ENCODE measurements at places on chromosomes 5 and 9.

- no peak for DNase-seq
Measured at GRCh38 chr5:178202541-178202940, 1.8 kb upstream of the HNRNPAB start.

GRCh38 chr5:11334404-11334803 is 569.8 kb downstream of the CTNND2 start:
- DNase-seq, result no peak

DNA sequence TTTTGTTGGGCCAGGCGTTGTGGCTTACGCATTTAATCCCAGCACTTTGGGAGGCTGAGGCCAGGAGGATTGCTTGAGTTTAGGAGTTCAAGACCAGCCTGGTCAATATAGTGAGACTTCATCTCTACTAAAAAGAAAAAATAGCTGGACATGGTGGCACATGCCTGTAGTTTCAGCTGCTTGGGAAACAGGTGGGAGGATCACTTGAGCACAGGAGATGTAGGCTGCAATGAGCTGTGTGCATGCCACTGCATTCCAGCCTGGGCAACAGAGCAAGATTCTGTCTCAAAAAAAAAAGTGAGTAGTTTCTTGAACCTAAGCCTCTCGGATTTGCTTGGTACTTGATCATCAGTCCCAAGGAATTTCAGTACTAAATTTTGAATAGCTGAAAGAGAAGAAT is 26.9 kb downstream of the G3BP1 start:
- DNase-seq, result no peak

- DNase-seq, result no peak
Measured at GRCh38 chr5:78756858-78757257, 108.3 kb upstream of the LHFPL2 start.

DNA sequence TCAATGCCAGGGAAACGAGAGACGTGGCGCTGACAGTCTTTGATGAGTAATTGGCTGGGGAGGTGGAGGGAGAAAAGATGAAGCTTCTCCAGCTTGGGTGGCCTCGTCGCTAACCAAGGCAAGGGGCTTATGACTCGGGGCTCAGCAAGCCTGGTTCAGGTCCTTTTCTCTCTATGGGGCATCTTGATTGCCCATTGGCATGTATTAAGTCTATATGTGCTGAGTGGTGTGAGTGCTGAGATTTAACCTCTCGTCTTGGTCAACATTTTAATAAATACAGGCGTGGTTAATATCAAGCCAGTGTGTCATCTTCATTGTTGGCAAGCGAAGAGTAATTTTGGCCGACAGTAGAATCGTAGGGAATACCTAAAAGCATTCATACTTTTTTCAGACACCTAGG is 85.9 kb downstream of the RAI14 start:
- DNase-seq, result no peak

GRCh38 chr5:175696139-175696854 is 38.4 kb downstream of the HRH2 start:
- DNase-seq, result no peak

DNA sequence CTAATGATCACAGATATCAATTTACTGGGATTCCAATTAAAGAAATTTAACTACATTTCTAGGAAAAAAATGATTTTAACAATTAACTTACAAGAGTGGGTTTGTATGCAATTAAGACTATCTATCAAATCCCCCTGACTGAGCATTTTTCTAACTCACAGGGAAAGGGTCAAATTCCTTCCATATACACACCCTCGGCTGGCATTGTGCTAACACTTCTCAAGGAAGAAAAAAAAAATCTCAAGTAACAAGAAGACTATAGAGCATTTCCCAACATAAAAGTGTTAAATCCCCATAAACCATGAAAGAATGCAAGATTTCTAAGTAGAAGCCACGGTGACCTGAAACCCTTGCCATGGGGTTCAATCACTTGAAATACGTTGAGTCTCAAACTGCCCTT is 368.8 kb downstream of the GLIS3 start:
- DNase-seq, result no peak

GRCh38 chr5:2188661-2189060 is 305.9 kb upstream of the IRX4 start:
- no peak for DNase-seq

GRCh38 chr5:13246053-13246452 is 698.4 kb downstream of the DNAH5 start:
- no peak for DNase-seq

- DNase-seq, result no peak
Measured at GRCh38 chr5:151581812-151582583, 9.1 kb downstream of the FAT2 start.

GRCh38 chr5:145509336-145510136 is 325.6 kb downstream of the PRELID2 start:
- DNase-seq, result no peak

DNA sequence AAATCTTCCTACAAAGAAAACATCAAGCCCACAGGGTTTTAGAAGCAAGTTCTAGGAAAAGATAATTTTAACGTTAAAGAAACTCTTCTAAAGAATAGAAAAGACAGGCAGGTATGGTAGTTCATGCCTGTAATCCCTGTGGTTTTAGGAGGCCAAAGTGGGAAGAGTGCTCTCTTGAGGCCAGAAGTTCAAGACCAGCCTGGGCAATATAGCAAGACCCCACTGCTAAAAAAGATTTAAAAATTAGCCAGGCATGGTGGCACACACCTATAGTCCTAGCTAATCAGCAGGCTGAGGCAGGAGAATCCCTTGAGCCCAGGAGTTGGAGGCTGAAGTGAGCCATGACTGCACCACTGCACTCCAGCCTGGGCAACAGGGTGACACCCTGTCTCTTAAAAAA is 193.3 kb downstream of the MLLT3 start:
- DNase-seq, result no peak

- no peak for DNase-seq
Measured at GRCh38 chr5:119174578-119175163, 103.8 kb downstream of the DMXL1 start.

- DNase-seq, result peak; percentile 44
Measured at GRCh38 chr9:9945966-9946365, 666.8 kb downstream of the PTPRD start.
